Cardiac ventricle fibroblast (primary cell): ENCODE measurements at places on chromosomes 16 and 17. TPM values are rescaled to one million over a fixed set of nuclear protein-coding genes. Genes with fewer than 3 reads are reported as not detected.

The CLEC19A gene
- not detected in 2 replicates for total RNA-seq

The RECQL5 gene
- total RNA-seq, result 10.3 and 13.6 TPM in 2 replicates

The OTOA gene
- 0.64 TPM in 1 of 2 replicates, not detected in the other for total RNA-seq

The TBC1D3G gene
- total RNA-seq, result not detected in 2 replicates

The HNF1B gene
- not detected in 2 replicates for total RNA-seq

The YBX2 gene
- 0.06 TPM in 1 of 2 replicates, not detected in the other for total RNA-seq

The OR1G1 gene
- not detected in 2 replicates for total RNA-seq

The KRT9 gene
- not detected in 2 replicates for total RNA-seq

The NHLRC4 gene
- 3.5 and 4.4 TPM in 2 replicates for total RNA-seq

The MYH2 gene
- total RNA-seq, result not detected in 2 replicates

The NR1D1 gene
- total RNA-seq, result 2.7 and 4.1 TPM in 2 replicates
